Retinal pigment epithelial cell (primary cell): ENCODE measurements at places on chromosomes 3 and 15.
A peak's percentile ranks its signal among the peaks of the same experiment; 100 is the strongest.

DNA sequence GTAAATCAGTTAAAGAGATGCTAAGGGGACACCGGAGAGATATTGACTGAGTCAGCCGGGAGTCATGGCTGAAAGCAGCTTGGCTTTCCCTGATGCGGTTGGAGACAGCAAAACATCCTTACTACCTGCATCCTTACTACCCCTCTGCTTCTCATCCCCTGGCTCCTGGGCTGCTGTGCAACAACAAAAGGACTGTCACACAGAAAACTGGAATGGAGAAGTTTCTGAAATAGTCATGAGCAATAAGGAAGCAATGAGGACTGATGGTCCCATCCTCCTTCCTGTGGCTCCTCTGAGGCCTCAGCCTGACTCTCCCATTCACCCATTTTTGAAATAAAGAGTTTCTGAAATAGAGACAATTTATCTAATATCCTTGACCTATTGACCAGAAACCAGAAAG, 1.1 kb downstream of the HCLS1 start:
- DNase-seq, result no peak

- no peak for DNase-seq
Observed at GRCh38 chr15:92527197-92527596, 128.4 kb downstream of the FAM174B start.

DNA sequence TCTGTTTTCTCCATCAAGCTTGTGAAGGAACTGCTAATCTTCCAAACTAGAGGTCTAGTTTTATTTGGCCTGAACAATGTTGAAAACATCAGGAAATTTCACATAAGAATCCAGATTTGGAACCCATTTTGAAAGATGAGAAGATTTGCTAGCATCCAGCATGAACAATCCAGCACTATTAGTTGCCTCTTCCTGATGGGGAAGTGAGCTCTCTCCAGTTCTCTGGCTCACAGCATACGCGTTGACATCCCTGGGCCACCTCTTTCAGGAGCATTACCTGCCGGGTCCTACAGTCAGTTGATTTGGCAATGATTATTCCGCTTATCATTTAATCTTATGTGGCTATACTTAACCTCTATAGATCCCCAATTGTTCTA, 10.9 kb downstream of the GPR87 start:
- no peak for DNase-seq

DNA sequence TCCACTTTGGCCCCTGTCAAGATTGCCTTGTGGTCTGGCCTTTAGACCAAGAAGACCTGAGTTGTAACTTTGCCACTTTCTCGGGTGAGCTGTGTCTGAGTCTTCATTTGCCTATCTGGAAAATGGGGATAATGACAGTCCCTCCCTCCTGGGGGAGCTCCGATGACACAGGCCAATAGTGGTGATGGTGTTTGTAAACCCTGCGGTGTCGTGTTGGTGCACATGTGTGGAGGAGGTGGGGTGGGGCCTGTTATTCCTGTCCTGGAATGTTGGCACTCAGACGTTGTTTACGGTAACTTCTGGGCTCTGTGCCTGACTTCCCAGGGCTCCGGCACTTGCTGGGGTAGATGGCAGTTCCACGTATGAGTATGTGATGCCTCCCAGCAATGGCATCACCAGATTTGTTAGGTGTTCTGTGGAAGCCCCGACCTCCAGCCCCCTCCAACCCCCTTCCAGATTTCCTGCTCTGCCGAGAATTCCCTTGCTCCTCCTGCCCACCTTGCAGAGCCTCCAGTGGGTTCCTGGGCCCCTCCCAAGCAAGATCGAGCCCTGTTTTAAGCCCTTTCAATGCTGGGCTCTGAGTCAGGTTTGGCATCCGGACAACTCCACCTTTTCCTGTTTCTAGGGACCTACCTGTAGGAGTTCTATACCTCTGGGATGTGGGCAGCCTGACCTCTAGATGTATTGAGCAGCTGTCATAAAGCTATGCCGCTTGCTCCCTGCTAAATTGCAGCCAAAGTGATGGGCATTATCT, 31.4 kb downstream of the HRH1 start:
- peak; percentile 89 for DNase-seq

GRCh38 chr3:114411811-114412803, 118.3 kb downstream of the TIGIT start:
- DNase-seq, result peak; percentile 13

DNA sequence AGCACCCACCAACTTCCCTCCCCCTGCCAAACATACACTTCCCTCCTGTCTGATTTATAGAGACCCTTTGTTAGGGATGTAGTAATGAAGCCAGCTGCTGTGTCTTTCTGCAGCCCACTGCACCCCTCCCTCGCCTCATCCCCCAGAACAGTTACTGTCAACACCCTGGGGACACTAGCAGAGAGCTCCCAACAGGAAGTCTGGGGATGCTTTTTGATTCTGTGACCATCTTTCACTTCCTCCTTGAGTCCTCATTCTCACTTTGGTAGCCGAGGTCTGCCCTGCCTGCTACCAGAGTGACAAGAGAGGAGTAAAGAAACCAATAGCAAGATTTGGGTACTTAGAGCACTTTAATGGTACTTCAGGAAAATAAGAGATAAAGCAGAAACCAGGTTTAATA, 201.6 kb downstream of the SATB1 start:
- DNase-seq, result no peak

DNA sequence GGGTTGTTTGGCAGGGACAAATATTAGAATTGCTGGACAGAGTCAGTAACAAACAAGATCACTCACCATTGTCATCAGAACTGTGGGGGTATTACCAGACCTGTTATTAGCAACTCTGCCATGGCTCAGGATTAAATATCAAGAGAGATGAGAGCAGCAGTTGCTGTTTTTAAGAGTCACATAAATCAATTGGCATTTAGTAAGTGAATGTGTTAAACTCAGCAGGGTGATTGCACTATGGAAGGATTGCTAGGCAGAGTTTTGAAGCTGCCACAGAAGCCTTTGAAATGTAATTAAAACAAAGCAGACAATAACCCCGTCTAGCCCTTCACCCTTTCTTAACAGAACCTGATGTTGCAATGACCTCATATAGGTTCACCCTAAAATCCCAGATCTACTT, 238.8 kb downstream of the GAP43 start:
- no peak for DNase-seq

DNA sequence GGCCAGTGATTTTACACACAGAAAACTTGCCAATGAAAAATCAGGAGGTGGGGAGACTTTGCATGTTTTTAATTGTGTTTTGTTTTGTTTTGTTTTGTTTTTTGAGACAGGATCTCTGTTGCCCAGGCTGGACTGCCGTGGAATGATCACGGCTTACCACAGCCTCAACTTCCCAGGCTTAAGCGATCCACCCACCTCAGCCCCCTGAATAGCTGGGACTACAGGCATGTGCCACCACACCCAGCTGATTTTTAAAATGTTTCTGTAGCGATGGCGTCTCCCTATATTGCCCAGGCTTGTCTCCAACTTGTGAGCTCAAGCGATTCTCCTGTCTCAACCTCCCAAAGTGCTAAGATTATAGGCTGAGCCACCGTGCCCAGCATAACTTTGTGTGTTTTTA, 46.0 kb downstream of the MEIS2 start:
- DNase-seq, result no peak
